IMR-90 (cell line): ENCODE measurements at places on chromosomes 7 and 10. TPM values are rescaled to one million over a fixed set of nuclear protein-coding genes. Genes with fewer than 3 reads are reported as not detected.
A peak's percentile ranks its signal among the peaks of the same experiment; 100 is the strongest.

DNA sequence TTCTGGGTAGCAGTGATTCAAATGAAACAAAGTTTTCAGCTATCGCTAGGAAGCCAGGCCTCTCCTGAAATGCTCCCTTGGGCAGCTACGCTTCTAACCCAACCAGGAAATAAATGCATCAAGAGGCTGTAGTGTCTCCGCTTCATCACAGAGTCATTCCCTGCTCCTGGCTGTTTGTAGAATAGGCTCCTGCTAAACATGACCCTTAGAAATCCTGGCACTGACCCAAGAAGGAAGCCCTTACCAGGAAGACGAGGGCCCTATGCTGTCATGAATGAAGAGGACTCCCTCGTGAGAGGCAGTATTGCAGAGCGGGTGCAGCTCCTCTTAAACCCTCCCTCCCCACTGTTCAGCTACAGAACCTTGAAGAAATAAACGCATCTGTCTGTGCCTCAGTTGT lies 48.3 kb downstream of the NOD1 start:
- no peak for DNase-seq

The SLC18A3 gene
- total RNA-seq: not detected in 2 replicates

The PRF1 gene
- not detected in 2 replicates for total RNA-seq

DNA sequence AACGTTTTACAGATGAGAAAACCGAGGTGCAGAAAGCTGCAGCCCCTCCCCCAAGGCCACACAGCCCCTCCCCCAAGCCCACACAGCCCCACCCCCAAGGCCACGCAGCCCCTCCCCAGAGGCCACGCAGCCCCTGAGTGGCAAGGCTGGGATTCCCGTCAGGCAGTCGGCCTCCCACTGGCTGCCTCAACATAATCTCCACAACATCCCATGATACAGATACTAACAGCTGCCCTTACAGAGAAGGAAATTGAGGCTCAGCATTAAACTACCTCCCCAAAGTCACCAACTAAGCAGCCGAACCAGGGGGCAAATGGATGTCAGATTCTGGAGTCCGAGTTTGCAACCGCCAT lies 15.9 kb downstream of the SH3PXD2A start:
- DNase-seq: no peak

- DNase-seq: no peak
Observed at GRCh38 chr10:5897504-5897903, 7.5 kb downstream of the FBH1 start.

- DNase-seq: no peak
Observed at GRCh38 chr10:127657056-127657455, 79.9 kb upstream of the FOXI2 start.

The HTR5A gene
- total RNA-seq: not detected in 2 replicates

DNA sequence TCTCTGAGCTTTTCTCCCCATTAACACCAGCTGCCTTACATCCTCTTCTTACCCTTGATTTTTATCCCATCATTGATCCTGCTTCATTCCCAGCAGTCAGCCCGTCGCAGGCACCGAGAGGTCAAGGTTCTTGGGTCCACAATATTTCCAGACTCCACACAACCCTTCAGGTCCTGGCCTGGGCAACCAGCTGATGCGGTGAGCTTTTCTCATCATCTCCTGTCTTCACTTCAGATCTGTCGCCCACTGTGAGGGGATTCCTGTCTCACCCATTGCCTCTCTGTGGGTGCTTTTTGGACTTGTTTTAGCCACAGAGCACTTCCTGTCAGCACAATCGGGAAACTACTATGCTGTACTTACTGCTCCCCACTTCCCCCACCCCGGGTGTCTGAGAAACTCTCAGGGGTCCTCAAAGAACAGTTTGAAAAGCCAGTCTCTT lies 8.4 kb upstream of the PVRIG start:
- DNase-seq: no peak

The PRR15 gene
- not detected in 2 replicates for total RNA-seq

DNA sequence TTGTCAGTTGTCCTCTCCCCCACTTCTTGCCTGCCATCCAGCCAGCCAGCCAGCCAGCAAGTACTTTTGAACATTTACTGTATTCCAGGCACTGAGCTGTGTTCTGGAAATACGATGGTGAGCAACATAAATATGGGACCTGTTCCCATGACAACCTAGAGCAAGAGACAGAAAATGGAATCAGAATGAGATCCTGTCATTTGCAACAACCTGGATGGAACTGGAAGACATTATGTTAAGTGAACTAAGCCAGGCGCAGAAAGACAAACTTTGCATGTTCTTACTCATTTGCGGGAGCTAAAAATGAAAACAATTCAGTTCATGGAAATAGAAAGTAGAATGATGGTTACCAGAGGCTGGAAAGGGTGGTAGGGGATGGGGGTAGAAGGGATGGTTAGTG lies 140.7 kb downstream of the ICA1 start:
- DNase-seq: no peak

DNA sequence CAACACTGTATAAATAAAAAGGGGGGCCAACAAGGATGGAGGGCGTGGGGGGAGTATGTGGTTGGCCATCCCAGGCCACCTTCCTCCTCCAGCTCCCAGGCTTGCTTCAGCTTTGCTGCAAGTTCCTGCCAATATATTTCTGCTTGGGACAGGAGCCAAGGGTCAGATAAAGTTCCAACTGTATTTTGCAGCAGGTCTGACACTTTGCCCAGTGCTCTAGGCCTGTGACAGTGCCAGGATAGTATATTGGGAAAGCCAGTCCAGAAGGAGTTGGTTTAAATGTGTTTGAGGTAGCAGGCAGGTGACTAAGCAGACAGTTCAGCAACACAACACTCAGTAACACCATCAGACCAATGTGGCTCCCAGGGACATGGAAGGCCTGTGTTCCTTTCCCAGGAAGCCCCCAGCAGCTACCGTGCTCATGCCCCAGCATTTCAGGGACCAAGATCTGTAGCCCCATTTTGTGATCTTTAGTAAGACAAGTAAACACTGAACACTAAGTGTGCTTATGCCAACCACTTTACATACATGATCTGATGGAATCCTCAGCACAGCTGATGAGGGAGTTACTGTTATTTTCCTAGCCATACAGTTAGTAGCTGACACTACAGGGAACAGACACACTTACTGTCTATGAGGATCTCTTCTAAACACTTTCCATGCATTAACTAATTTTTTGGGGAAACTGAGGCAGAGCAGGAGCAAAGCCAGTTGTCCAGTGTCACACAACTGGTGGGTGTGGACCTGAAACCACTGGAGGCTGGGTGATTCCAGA lies 38.9 kb downstream of the DNAJB12 start:
- peak; percentile 52 for DNase-seq

GRCh38 chr10:2342206-2342605 lies 604.9 kb upstream of the ADARB2 start:
- no peak for DNase-seq

DNA sequence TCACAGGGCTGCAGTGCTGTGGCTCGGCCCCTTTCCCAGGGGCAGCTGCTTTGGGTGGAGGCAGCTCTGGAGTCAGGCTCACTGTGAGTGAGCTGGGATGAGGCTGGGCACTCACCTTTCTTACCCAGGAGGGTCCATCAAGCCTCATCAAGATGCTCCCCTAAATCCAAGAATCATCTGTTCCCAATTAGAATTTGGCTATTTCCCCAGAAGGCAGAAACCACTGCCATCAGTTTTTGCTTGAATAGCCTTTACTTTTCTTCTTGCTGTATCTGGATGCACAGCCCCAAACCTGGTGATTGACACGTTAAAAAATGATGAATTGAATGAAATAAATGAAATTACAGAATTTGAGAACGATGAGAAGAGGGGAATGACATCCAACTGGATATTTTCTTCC lies 74.3 kb upstream of the LYZL1 start:
- DNase-seq: no peak

DNA sequence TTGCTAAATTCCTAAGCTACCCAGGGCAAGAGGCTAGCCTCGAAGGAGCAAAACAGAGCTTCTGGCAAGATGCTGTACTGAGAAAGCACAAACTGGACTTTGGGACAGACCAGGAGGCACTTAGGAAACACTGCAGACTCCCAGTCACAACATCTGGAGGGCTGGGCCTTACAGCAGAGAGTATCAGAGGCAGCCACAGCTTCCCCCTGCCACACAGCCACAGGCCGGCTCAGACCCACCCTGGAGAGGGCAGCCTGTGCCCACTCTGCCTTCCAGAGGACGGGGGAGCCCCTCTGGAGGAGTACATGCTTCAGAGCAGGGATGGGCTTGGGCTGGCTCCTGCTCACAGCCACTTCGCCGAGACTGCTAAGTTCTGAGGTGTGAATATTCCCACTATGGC lies 17.4 kb downstream of the ESYT2 start:
- DNase-seq: no peak

GRCh38 chr7:23973264-23973663 lies 263.2 kb downstream of the STK31 start:
- DNase-seq: no peak
